NCI-H1092 treated with DMSO at 0.1 percent for 48 hours (cell line): ENCODE measurements at places on chromosomes 1 and 21.
A peak's percentile ranks its signal among the peaks of the same experiment; 100 is the strongest.

DNA sequence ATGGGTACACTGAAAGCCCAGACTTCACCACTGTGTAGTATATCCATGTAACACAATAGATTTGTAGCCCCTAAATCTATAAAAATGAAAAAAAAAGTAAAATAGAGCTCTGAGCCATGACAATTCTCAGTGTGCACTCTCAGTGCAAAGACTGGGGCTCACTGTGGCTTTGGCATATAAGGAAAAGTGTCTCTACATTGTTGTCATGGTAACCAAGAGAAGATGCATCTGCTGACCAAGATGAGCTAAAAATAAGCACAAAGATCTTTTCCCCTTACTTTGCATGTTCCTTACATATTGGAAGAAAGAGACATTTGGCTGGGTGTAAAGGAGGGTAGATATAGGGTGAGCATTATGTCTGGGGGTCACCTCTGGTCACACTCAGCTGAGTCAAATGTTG is 12.0 kb downstream of the PGLYRP4 start:
- no peak for DNase-seq

GRCh38 chr1:151143986-151144385 is 2.4 kb downstream of the SEMA6C start:
- no peak for DNase-seq

GRCh38 chr1:87644579-87645190 is 316.0 kb downstream of the LMO4 start:
- DNase-seq: no peak

- peak; percentile 30 for DNase-seq
Observed at GRCh38 chr1:197598935-197599334, 176.3 kb downstream of the DENND1B start.

DNA sequence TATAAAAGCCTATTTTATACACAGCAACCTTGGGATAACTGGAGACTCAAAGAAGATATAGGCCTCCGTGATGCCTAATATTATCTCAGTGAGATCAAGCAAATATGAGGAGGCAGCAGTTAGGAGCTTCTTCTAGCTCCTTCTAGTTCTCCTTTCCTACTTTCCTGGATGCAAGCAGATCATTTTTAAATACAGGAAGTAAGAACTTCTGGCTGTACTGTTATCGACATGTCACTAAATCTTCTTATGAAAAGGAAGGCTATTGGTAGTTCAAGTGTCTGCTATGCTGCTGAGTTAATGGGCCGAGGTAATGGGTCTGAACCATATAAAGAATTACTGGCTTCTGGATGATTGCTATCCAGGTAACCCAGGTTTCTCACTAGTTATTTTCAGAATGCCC is 15.9 kb downstream of the HSPA13 start:
- no peak for DNase-seq

GRCh38 chr21:34166468-34166867 is 93.1 kb downstream of the MRPS6 start:
- DNase-seq: no peak

- no peak for DNase-seq
Observed at GRCh38 chr1:183537405-183537804, 52.9 kb downstream of the NCF2 start.

DNA sequence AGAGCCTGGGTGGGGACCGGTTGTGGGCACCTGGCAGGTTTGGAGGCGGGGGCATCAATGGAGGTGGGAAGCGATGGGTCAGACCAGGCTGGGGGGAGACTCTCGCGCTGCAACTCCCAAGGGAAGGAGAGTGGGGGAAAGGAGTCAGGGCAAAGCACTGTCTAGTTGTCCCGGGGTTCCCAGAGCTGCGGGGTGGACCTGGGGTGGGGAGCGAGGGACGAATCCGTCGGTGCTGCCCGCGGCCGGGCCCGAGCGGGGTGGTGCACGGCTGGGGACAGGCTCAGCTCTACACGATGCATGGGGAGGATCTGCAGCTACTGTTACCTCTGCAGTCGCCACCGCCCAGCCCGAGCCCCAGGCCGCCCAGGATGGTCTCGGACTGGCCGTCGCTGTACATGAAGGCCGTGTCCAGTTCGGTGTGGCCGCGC is 427 bp downstream of the AKR7A2 start:
- peak; percentile 60 for DNase-seq

GRCh38 chr1:43558346-43558841 is 27.7 kb downstream of the PTPRF start:
- DNase-seq: peak; percentile 82

GRCh38 chr1:154342836-154343472 is 17.6 kb downstream of the ATP8B2 start:
- no peak for DNase-seq

DNA sequence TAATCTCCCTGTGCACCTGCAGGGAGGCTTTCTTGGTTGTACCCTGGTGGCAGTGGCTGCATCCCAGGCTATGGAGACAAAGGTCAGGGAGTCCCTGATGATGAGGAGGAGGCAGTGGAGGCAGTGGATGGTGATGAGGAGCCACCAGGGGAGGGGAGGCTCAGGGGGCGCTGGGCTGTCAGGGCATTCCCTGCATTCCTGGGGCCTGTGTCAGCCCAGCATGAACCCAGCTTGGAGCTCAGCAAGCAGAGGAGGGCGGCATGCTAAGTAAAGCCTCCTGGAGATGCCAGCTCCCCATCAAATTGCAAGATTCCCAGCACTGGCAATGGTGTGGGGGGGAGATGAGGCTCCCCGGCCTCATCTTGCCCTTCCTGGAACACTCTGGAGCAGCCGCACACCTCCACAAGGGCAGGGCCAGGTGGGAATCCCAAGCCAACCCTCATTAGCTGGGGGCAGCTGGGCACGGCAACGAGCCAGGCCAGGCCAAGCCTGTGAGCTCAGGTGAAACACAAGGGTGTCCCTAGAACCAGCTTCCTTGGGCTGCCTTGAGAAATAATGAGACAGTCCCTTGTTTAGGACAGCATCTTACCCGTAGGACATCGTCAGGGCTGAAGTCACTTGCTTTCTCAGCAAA is 469.5 kb downstream of the MATN1 start:
- DNase-seq: no peak

DNA sequence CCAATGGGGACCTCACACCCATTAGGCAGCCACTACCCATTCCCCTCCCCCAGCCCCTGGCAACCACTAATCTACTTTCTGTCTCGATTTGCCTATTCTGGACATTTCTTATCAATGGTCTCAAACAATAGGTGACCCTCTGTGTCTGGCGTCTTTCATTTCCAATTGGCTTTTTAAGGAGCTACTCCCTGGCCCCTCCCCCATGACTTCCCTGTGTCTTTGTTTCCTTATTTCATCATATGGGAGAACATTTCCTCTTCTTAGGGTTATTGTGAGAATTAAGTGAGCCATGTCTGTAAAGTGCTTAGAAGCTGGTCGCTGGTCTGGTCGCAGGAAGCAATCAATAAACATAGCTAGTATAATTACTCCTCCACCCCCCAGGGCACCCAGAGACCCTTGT is 80.9 kb downstream of the SPSB1 start:
- DNase-seq: no peak

GRCh38 chr1:233261206-233261605 is 34.3 kb downstream of the PCNX2 start:
- no peak for DNase-seq

GRCh38 chr1:28577738-28578536 is 14.1 kb upstream of the RAB42 start:
- no peak for DNase-seq

- no peak for DNase-seq
Observed at GRCh38 chr1:224300346-224300745, 29.6 kb downstream of the NVL start.

DNA sequence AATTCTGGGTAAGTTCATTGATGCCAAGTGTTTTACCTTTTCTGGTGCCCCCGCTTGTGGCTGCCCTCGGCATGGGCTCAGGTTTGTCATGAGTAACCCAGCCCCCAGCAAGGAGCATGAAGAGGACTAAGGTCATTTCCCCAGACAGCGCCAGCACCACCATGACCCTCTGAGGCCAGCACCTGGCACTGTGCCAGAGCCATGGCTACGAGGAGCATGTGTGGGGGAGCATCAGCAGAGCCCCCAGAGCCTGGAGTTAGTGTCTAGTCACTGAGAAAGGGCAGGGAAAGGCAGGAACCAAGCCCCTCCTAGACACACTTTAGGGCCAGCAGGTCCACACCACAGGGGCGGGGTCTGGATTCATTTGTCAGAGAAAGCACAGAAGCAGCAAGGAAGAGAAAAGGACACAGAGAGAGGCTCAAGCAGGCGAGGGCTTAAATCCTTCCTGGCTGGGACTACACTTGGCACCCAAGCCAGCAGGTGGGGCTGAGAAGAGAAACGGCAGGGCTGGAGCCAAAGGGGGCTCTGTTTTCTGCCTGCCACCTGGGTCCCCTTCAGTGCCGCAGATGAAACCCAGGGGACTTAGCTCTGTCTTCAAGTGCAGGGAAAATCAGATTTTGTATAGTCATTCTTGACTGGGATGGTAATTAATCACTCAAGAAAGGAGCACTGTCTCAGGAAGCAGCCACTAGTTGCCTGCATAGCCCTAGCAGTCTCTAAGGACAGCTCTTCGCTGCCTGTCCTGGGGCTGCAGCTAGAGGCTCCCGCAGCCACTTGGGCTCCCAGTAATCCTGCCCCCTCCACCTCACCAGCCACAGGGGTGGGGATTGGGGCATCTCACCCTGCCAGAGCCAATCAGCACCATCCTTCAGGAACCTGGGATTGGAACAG is 79.6 kb upstream of the ZC3H12A start:
- peak; percentile 46 for DNase-seq

DNA sequence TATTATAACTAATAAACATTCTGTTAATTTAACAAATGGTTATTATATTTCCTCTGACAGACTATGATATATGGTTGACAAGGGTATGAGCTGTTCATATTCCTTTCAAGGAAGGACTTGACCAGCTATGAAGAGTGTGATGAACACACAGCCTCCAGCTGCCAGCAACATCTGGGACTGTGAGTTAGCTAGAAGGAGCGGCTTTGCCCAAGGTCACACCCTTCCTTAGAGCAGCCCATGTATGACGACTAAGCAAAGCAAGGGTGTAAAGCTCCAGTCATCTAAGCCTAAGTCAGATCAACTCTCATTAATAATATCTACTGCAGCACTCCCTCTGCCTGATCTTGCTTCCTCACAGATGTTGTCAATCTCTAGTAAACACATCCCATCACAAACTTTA is 355.4 kb downstream of the PLPP3 start:
- no peak for DNase-seq

DNA sequence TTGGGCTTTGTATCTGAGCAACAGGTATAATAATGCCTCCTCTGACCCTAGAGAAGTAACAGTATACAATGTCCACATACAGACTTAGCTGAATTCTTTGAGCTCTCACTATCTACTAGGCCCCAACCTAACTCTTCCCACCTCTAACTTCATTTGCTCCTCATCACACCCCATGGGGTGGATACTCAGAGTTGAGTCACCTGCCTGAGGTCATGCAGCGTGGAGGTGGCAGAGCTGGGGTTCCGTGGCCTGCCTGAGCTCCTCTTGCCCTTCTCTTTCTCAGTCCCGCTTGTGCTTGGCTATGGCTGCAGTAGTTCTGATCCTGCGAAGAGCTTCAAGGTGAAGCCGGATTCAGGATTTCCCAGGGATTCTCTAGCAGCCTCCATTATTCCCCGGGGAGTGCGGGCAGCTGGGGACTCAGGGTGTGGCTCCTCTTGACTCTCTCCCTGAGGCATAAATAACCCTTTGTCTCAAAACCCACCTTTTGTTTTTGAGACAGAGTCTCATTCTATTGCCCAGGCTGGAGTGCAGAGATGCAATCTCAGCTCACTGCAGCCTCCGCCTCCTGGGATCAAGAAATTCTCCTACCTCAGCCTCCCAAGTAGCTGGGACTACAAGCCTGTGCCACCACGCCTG is 29.9 kb upstream of the ACTL8 start:
- no peak for DNase-seq

DNA sequence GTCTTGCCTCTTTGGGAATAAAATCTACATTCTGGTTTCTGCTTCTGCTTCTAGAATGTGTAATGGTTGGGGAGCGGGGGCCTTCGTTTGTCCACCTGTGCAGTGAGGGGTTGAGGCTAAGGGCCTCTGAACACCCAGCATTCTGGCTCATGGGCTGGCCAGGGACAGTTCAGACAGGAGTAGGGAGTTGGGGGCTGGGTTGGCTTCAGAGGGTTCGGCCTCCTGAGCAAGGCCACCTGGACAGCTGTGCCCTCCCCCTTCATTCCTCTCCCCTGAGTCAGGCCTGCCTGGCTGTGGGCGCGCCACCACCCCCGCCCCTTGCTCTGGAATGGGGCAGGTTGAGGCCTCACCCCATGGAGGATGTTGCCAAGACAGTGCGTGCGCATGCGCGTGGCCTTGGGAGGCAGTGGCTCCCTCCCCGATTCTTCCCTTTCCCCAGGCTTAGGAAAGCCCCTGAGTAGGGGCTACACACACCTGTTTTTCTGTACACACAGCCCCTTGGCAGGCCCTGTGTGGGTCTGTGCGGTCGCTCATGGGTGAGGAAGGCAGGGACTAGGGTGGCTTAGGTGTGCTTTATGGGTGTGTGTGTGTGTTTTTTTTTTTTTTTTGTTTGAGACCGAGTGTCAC is 57.0 kb downstream of the YARS1 start:
- no peak for DNase-seq

- no peak for DNase-seq
Observed at GRCh38 chr21:39854572-39854971, 12.7 kb upstream of the PCP4 start.

DNA sequence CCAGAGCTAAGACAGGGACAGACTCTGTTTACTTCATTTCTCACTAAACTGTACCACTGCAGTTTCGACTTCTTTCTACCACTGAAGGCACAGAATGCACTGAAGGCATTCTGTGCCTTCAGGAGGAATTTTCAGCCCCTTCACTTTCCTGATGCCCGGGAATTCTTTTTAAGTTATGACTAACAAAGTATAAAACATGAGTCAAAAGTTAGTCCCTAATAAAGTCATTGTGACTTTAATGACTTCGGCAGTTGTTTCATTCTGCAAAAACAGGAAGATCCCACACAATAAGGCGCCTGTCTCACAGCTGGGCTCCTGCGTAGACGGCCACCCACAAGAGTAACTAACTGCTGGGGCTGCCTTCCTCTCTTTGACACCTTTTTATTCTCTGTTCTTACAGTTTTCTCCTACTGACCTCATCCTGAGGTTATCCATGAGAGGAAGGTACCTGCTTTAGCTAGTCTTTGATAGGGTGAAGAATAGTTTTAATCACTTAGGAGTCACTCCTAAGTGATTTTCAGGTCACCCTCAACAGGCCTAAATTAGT is 183.9 kb upstream of the SGIP1 start:
- no peak for DNase-seq

DNA sequence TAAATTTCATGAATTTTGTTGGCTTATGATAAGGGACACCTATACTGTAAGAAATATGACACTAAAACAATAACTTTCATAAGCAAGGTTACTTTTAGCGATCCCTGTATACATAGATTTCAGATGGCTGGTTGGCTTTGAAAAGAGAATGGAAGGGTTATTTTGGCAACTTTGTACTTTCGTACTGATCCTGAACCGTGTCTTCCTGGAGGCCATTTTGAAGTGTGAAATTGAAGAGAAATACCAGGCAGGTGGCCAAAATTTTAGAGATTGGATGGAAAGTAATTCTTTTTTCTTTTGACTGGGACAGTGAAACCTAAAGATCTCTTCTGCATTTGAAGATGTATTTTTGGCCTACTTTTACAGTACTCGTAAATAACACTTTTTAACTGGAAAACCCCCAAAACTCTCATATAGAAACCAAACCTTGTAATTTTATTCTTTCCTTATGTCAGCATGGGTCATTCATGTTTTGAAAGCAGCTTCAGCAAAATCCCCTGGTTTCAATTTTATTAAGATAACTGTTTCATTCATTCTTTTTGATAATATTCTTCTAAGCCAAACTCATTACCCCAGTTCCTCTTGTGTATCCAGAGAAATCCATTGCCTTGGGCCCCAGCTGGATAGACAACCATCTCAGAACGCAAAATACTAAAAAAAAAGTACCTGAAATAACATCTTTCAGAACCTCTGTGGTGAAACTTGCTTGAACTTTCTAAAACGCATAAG is 38.4 kb upstream of the ZNF281 start:
- DNase-seq: no peak
